HFFc6 (cell line): ENCODE measurements at places on chromosomes 7 and 10. TPM values are rescaled to one million over a fixed set of nuclear protein-coding genes. Genes with fewer than 3 reads are reported as not detected.

GSTO2 gene
- total RNA-seq: 2.6 to 10.6 TPM (median 3.3 TPM) in 3 replicates

- no peaks in the 10 kb centered on the region for H3K36me3 ChIP-seq
- H3K4me3 ChIP-seq: no peak overlapping the region
- no peaks in the 10 kb centered on the region; the same call in 1 of the 2 replicates for H3K27me3 ChIP-seq
- no peak overlapping the region for H3K27ac ChIP-seq
- H3K4me1 ChIP-seq: no peaks in the 10 kb centered on the region
- DNase-seq: no peak
Observed at GRCh38 chr7:157652954-157653826, 316.4 kb downstream of the DNAJB6 start.

GRCh38 chr10:70571636-70572439, 30.7 kb downstream of the PRF1 start:
- H3K4me1 ChIP-seq: peaks cover 13% of the 10 kb centered on the region; the same call in 1 of the 2 replicates
- H3K27me3 ChIP-seq: peaks cover 22% of the 10 kb centered on the region
- H3K36me3 ChIP-seq: no peaks in the 10 kb centered on the region
- H3K4me3 ChIP-seq: no peak overlapping the region
- DNase-seq: no peak
- no peak overlapping the region for H3K27ac ChIP-seq

DNA sequence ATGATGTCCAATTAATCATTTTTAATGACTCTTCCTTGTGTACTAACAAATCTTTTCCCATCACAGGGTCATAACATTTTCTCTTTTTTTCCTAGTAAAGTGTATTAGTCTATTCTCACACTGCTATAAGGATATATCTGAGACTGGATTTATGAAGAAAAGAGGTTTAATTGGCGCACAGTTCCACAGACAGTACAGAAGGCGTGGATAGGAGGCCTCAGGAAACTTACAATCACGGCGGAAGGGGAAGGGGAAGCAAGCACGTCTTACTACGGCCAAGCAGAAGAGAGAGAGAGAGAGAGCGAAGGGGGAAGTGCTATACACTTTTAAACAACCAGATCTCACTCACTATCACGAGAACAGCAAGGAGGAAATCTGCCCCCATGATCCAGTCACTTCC, 359.4 kb upstream of the NFE2L3 start:
- H3K27ac ChIP-seq: no peak overlapping the region
- no peaks in the 10 kb centered on the region; the same call in 1 of the 2 replicates for H3K27me3 ChIP-seq
- no peaks in the 10 kb centered on the region for H3K4me1 ChIP-seq
- H3K4me3 ChIP-seq: no peak overlapping the region
- DNase-seq: no peak
- H3K36me3 ChIP-seq: no peaks in the 10 kb centered on the region

SLC26A5 gene
- not detected in 3 replicates for total RNA-seq

DNA sequence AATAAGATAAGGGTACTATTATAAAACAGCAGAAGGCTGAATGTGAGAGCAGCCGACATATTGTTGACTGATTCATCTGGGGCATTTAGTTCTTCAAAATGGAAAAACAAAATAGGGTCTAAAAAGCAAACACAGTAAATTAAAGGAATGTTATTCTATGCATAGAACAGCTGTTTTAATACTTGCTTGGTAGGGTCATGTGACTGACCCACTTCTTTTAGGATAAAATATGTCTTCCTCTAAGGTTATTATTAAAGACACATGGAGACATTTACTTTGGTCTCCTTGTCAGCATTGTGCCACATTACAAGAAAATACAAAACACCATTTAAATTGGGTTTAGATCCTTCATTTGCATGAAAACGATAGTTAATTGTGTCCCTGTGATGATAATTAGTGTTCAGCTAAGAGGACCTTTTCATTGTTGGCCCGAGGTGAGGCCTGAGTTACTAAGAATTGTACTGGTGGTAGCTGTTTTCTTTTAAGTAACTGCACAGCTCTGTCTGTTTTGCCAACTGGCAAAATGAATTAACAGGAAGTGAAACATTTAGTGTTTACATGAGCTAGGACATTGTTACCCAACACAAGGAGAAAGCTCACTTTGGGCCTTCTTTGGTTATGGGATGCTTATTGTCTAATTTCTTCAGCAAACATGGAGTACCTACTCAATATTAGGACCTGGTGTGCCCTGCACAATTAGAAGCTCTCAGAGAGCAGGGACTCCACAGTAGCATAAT, 764.4 kb downstream of the LRMDA start:
- no peak overlapping the region for H3K4me3 ChIP-seq
- H3K4me1 ChIP-seq: peaks cover 7% of the 10 kb centered on the region
- H3K27ac ChIP-seq: no peak overlapping the region

DNA sequence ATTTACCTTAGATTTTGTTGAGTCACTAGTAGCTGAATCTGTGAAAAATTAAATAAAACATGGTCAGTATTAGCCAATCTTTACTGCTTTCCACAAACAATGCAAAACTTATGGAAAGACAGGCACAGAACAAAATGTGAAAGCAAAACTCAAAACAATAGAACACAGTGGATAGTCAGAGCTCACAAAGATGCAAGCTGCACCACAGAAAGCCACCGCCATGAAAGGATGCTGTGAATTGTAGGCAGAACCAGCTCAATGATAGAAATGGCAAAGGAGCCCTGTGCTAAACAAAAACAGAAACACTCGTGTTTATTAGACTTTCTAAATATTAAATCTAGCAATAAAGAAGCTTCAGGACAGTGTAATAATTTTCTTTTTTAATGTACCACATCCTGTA, 134.4 kb downstream of the ARHGAP21 start:
- peaks cover 3% of the 10 kb centered on the region; the same call in 1 of the 2 replicates for H3K27me3 ChIP-seq
- no peak overlapping the region for H3K4me3 ChIP-seq
- H3K27ac ChIP-seq: no peak overlapping the region
- H3K36me3 ChIP-seq: peaks cover 46% of the 10 kb centered on the region
- no peak for DNase-seq

DNA sequence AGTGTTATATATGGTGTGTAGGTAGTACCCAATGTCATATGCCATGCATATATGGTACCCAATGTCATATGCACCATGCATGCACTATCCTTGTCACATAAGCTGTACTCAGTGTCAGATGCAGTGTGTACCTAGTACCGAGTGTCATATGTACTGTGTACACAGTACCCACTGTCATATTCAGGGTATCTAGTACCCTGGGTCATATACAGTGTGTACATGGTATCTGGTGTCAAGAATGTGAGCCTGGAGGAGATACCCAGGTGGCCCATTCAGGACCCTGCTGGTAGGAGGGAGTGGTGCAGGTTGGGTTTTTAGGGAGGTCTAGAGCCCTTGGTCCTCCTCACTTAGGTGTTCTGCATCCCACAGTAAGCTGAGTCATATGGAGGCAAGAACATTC, 1.8 kb downstream of the ZMYND11 start:
- H3K27ac ChIP-seq: peak overlapping the region; percentile 78
- H3K27me3 ChIP-seq: no peaks in the 10 kb centered on the region
- H3K4me1 ChIP-seq: peaks cover 56% of the 10 kb centered on the region
- DNase-seq: no peak

- no peaks in the 10 kb centered on the region for H3K36me3 ChIP-seq
- no peak for DNase-seq
- no peaks in the 10 kb centered on the region for H3K4me1 ChIP-seq
Observed at GRCh38 chr10:118638680-118639079, 43.2 kb upstream of the PRLHR start.

DNA sequence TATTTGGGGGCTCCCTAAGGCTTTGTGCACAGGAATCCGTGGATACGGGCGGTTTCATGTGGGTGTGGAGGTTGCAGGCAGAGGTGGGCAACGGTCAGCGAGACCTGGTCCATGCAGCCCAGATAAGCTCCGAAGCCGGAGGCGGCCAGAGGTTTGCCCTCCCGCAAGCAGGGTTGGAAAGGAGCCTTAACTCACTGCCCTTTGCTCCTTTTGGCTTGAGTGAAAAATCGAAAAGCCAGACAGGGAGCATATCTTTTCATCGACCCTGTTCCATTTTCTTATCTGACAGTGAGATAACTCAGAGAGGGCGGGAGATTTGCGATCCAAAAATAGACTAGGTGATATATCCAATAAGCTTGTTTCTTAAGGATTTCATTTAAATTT, 1.5 kb downstream of the GRM3 start:
- H3K27ac ChIP-seq: no peak overlapping the region
- no peak for DNase-seq
- no peaks in the 10 kb centered on the region for H3K4me1 ChIP-seq
- no peaks in the 10 kb centered on the region for H3K27me3 ChIP-seq
- H3K4me3 ChIP-seq: no peak overlapping the region
- no peaks in the 10 kb centered on the region for H3K36me3 ChIP-seq

DNA sequence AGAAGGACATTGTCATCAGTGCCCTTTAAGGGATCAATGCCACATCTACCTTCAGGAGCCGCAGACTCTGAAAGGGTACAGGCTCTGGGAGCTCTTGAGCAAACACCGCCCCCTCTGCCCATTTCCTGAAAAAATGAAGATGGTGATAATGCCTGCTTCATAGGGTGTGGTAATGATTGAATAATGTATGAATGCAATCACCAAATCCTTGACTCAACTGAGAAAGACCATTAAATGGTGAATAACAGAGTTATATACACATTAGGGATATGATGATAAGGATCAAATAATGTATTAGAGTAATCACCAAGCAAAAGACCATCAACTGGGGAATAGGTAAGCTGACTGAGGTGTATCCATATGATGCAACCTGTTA, 1.5 kb downstream of the FAM170B start:
- peaks cover 64% of the 10 kb centered on the region for H3K27me3 ChIP-seq
- DNase-seq: no peak

GRCh38 chr10:14653271-14654161, 121.2 kb downstream of the FAM107B start:
- peak overlapping the region; percentile 27; the same call in 1 of the 2 replicates for H3K4me3 ChIP-seq
- peaks cover 40% of the 10 kb centered on the region for H3K4me1 ChIP-seq
- DNase-seq: peak; percentile 83
- peaks cover 13% of the 10 kb centered on the region for H3K27me3 ChIP-seq
- H3K27ac ChIP-seq: peak overlapping the region; percentile 89
- H3K36me3 ChIP-seq: no peaks in the 10 kb centered on the region

- H3K27ac ChIP-seq: peak overlapping the region; percentile 68
- no peaks in the 10 kb centered on the region for H3K27me3 ChIP-seq
- no peaks in the 10 kb centered on the region for H3K36me3 ChIP-seq
Observed at GRCh38 chr10:60827791-60828488, 49.7 kb downstream of the CDK1 start.

SHTN1 gene
- 2.9 to 5.7 TPM (median 3.5 TPM) in 3 replicates for total RNA-seq

NPTX2 gene
- not detected in 3 replicates for total RNA-seq

DNA sequence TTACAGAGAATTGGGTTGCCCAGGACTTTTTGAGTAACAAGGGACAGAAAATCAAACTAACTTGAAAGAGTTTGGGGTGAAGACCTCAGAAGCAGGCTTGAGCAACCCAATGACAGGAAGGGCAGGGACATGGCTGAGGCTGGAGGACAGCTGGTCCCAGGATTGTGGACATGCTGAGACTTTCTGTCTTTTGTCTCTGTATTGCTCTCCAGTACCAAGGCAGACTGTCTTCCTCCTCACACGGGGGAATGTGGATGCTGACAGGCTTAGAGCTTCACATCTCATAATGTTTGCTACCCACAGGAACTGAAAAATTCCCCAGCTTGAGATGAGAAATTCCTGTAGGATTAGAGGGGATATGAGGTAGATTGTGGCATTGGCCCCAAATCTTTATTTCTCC, 229.6 kb downstream of the PHF14 start:
- no peak overlapping the region for H3K4me3 ChIP-seq
- H3K27ac ChIP-seq: no peak overlapping the region
- no peaks in the 10 kb centered on the region for H3K36me3 ChIP-seq
- DNase-seq: no peak
- H3K27me3 ChIP-seq: peaks cover 7% of the 10 kb centered on the region

GRCh38 chr7:40717242-40717641, 582.4 kb downstream of the SUGCT start:
- H3K4me3 ChIP-seq: no peak overlapping the region
- H3K36me3 ChIP-seq: peaks cover 7% of the 10 kb centered on the region; the same call in 1 of the 2 replicates
- DNase-seq: no peak
- H3K27ac ChIP-seq: peak overlapping the region; percentile 64; the same call in 1 of the 2 replicates

DNA sequence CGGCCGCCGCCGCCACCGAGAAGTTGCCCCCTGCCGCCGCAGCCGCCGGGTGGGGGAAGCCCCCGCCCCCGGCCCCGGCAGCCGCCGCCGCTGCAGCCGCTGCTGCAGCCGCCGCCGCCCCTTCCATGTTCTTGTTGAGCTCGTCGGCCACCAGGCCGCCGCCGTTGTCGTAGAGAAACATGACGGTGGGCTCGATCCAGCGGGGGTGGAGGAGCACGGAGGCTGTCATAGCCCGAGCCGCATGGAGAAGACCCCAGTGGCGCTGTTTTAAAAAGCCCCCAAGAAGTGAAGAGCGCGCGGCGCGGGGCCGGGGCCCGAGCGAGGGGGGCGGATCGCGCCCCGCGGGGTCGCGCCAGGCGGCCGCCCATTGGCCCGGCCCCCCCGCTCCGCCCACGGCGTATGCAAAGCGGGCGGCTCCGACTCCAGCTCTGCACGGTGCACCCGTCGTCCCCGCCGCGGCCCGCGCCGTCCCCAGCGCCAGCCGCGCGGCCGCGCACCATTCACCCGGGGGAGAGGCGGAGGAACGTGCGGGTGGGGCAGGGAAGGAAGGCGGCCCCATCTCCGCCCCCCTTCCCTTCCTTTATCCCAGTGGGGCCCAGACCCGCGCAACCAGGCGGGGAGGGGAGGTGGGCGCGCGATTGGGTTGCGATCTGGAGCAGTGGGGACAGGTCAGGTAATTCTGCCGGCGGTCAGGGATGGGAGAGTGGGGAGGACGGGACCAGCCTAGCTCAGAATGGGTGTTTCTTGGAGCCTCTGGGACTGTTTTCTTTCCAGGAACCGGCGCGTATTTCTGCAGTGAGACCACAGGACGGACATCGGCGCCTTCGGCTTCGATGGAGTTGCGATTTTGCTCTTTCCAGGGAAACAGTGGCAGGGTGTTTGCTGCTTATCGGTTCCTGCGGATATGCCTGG, at the start of gene HOXA13:
Gene HOXA13, minus strand, starts transcription at position 243 of the 912 bp plus-strand sequence. Its CDS starts 14 bp downstream, at position 229.
- peaks cover 24% of the 10 kb centered on the region for H3K36me3 ChIP-seq
- H3K27ac ChIP-seq: peak within 1 kb of the TSS; percentile 84
- peak within 1 kb of the TSS; percentile 93 for H3K4me3 ChIP-seq

CELF2 gene
- 2.9 to 4.4 TPM (median 4.1 TPM) in 3 replicates for total RNA-seq

- peak overlapping the region; percentile 95 for H3K4me3 ChIP-seq
- H3K27ac ChIP-seq: peak overlapping the region; percentile 96
- peaks cover 35% of the 10 kb centered on the region for H3K4me1 ChIP-seq
- H3K36me3 ChIP-seq: peaks cover 13% of the 10 kb centered on the region; the same call in 1 of the 2 replicates
- H3K27me3 ChIP-seq: peaks cover 10% of the 10 kb centered on the region
Observed at GRCh38 chr7:45112648-45113047, 1.2 kb upstream of the TBRG4 start.

DNA sequence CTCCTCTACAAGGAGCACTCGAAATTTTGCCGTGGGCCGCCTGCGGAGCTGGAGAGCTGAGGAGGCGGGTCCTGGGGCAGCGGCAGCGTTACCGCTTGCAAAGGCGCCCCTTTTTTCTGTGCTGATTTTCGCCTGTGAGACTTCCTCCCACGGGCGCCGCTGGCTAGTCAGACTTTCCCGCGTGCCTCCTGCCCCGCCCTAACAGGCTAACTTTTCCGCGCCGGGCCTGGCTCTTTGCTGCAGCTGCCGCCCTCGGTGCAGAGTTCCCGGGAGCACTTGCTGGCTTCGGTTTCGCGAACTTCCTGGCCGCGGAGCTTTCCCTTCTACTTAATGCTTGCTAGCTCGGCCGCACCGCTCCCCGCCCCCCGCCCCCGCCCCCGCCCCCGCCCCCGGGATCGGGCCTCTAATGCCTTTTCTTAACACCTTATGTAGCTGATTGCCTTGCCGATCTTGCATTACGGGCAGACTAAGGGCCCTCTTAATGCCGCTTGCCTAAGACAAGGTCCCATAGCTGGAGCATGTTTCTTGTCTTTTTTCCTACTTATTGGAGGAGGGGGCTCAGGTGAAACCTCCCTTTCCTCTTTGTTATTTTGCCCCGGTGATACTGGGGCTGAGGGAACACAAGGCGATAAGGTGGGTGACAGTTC, 37.9 kb upstream of the RASGEF1A start:
- peak overlapping the region; percentile 76 for H3K4me3 ChIP-seq
- H3K27ac ChIP-seq: no peak overlapping the region
- H3K36me3 ChIP-seq: no peaks in the 10 kb centered on the region
- peaks cover 38% of the 10 kb centered on the region for H3K27me3 ChIP-seq
- peak; percentile 19 for DNase-seq
